Small intestine (tissue), 16 donors: ENCODE measurements at places on chromosomes 3 and 15. TPM values are rescaled to one million over a fixed set of nuclear protein-coding genes. Genes with fewer than 3 reads are reported as not detected.

DNA sequence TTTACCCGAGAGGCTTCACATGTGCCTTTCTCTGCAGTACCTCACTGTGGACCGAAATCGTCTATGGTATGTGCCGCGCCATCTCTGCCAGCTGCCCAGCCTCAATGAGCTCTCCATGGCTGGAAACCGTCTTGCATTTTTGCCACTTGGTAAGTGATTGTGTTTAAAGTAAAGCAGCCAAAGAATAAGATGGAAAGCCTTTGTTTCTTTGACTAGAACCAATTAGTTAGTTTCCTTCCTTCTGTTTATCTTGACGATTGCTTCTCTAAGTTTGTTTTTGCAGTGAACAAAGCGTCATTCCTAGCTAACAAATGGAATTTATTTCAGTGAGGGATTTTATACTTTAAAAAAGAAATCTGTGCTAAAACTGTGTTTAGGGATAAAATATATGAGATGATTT, 82.7 kb downstream of the LRRC28 start:
- DNase-seq: no peak
- H3K27me3 ChIP-seq: no peaks in the 10 kb centered on the region
- H3K4me1 ChIP-seq: no peaks in the 10 kb centered on the region
- no peak overlapping the region for H3K27ac ChIP-seq
- H3K4me3 ChIP-seq: no peak overlapping the region

DNA sequence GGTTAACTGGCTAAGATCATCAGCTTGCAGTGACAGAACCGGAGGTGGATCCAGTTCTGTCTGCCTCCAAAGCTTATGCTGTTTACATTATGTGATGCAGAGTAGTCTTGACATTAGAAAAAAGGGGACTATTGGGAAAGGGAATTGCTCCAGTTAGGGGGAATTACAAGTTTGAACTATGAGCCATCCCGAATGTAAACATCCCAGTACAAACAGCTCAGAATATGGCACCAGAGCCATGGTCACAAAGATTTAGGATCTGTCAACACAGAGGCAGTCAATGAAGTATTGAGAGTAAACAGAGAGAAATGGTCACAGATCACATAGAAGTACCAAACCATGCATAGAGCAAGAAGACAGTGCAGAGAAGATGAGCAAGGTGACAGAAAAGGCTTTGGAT, 39.8 kb upstream of the CRTC3 start:
- H3K4me1 ChIP-seq: no peaks in the 10 kb centered on the region
- no peak overlapping the region for H3K4me3 ChIP-seq

- no peaks in the 10 kb centered on the region for H3K4me1 ChIP-seq
- no peak overlapping the region for H3K4me3 ChIP-seq
- no peak overlapping the region for H3K27ac ChIP-seq
- no peak for DNase-seq
- no peaks in the 10 kb centered on the region for H3K27me3 ChIP-seq
Observed at GRCh38 chr3:52891164-52891563, 6.2 kb downstream of the STIMATE start.

GRCh38 chr3:71998995-71999673, 214.2 kb upstream of the PROK2 start:
- no peak overlapping the region for H3K27ac ChIP-seq
- DNase-seq: no peak
- H3K36me3 ChIP-seq: no peaks in the 10 kb centered on the region
- H3K4me3 ChIP-seq: no peak overlapping the region

The SCAMP5 gene
- polyA plus RNA-seq: 22.8 TPM
